Stimulated activated CD4-positive, alpha-beta T cell treated with anti-CD3 and anti-CD28 coated beads, Interleukin-4, amount 100 ng/mL, for 1 hour (primary cell): ENCODE measurements at places on chromosomes 16 and 17.

DNA sequence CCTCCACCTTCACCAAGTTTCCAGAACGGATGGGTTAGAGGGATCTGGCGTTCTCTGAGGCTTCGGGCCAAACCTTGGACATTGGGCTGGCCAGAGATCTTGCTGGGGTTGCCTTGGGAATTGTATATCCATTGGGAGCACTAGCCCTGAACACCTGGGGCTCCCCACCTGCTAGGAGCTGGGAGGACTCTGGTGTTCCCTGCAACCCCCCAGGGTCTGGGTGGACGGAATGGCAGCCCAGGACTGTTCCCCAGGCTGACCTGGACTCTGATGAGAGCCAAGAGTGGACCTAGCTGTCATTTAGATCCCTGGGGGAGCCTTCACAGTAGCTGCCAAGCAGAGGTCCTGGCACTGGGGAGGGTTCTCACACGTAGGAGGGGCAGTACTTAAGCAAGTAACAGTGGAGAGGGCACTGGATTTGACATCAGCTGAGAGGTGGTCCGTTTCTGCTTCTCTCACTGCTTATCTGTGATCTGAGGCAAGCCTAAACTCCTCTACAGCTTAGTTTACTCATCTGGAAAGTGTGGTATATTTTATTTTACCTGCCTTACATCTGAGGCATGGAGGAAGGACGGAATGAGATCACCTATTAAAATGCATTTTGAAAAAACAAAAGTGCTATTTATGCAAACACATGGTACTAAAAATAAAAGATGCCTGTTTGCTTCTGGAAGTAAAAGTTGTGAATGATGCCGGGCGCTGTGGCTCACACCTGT lies 11.7 kb downstream of the SOCS3 start:
- DNase-seq = no peak

DNA sequence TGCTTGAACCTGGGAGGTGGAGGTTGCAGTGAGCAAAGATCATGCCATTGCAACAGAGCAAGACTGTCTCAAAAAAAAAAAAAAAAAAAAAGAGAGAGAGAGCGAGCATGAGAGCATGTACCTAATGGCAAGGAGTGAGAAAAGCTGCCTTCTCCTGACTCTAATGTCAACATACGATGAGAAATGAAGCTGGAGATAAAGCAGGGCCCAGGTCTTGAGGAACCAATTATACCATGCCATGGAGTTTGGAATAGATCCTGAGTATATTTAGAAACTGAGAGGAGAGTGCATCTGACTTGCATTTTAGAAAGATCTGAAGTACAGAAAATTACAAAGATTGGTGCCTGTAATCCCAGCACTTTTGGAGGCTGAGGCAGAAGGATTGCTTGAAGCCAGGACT lies 3.8 kb upstream of the MAP2K6 start:
- DNase-seq = no peak

GRCh38 chr16:8845699-8846298 lies 23.0 kb downstream of the CARHSP1 start:
- no peak for DNase-seq

DNA sequence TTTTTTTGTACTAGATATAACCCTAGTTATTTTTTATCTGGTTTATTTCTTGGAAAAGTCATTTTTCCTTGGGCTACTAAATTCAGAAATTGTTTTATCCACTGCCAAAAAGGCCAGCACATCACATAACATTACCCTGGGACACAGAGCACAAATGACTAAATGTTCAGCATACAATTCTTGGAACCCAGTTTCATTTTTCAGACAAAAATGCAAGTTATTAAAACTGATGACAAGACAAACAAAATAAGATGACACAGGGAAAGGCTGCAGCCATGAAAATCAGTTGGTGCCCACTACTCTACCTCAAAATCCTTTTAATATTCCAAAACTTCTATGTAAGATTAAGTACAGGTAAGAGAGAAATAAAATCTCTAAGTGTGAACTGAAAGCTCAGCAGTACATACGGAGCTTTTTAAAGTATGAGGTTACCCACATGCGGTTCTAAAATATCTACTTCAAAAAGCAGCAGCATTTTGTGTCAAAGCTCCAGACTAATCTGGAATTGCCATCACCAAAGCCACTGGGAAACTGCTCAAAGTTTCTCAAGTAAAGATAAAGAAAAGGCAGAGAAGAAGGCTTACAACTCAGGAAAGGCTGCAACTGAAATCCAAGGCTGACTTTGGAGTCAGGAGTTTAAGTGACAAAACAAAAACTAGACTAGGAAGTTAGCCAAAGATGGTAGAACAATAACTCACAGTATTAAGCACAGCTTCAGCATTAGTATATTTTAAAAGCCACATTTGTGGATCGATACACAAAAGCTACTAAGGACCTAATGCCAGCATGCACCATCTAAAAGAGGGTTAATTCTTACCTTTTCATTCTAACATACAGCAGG lies 41.4 kb downstream of the AP1G1 start:
- no peak for DNase-seq

- DNase-seq = no peak
These were observed 33.7 kb downstream of the USP22 start for GRCh38 chr17:21008992-21009671.

DNA sequence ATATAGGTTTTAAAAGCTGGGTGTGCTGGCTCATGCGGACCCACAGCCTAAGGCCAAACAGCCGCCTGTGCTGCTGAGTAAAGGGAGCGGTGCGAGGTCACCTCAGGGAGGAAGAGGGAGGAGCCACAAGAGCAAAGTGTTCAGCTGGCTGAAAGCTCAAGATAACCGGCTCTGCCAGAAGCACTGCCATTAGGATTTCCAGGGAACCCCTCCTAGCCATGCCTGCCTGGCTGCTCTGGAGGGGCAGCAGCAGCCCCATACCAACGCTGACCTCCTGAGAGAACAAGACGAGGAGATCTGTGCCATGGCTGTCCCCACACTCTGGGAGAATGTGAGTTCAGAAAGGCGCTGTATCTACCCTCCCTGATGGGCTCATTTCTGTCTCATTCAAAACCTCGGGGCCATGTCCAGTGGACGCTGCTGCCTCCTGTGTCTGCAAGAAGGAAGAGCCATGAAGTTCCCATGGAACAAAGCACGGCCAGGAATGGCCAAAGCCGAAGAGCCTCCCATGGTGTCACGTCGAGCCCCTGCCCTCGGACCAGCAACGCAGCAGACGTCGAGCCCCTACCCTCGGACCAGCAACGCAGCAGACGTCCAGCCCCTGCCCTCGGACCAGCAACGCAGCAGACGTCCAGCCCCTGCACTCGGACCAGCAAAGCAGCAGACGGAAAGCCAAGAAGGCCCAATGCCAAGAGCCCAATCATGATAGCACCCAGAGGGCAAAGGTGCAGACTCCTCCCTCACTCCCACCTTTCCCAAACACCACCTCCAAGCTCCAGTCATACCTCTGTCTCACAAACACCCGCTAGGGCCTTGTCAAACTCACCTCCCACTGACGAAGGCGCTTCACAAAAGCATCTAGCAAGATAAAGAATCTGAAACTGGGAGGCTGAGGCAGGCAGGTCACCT lies 107.0 kb downstream of the ANKRD11 start:
- DNase-seq = no peak

DNA sequence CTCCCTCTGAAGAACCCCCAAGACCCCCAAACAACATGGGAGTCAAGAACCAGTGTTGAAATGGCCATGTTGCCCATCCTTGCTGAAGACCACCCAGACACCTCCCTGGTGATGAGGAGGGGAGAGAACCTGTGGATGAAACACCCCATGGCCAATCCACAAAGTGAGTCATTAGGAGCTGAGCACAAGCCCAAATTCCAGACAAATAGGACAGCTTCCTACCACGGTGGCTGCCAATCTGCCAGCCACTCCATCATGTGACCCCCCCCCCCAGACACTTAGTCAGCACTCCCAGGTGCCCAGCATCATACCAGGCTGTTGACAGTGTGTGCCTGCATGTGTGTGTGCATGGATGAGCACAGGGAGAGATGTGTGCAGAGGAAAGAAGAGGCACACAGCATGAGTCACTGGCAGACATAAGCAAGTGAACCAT lies 26.4 kb upstream of the RPL38 start:
- DNase-seq = no peak
